M059J (cell line): ENCODE measurements at places on chromosomes 2 and 18.

DNA sequence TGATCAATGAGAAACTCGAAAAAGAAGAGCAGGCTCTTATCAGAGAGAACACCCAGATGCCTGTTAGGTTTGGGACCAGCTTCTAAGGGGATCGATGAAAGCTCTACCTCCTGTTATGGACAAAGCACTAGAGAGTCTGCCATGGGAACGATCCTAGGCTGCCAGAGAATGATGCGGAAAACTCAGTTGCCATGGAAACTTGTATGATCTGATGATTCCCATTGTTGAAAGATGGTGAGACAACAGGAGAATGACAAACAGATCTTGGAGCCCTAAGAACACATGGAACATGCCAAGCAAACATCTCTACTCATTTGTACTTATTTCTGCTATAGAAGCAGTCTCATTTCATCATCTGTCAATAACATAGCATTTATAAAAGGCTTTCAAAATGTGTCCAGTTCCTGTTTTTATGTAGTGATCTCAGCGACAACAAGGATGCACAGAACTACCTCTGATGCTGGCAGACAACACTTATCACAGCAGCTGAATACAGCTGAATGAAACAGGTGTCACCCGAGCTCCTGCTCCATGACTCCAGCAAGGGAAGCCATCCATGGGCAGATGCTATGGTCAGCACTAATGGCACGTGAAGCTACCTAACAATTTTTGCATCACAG, 59.6 kb downstream of the NCKAP5 start:
- no peak for DNase-seq

GRCh38 chr2:51697095-51697494, 665.2 kb upstream of the NRXN1 start:
- DNase-seq = no peak

DNA sequence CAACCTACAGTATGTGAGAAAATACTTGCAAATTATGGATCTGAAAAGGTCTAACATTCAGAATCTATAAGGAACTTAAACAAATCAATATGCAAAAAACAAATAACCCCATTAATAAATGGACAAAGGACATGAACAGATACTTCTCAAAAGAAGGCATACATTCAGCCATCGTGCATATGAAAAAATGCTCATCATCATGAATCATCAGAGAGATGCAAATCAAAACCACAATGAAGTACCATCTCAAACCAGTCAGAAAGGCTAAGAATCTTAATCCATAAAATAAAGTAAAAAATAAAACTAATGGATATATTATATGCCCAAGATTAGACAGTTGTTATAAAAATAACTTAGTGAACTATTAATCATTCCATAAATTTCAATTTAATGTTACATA, 154.0 kb downstream of the CALCRL start:
- DNase-seq = no peak

- DNase-seq = peak; percentile 9
Observed at GRCh38 chr18:75376004-75376403, 51.5 kb downstream of the SMIM21 start.

- DNase-seq = no peak
Observed at GRCh38 chr18:54267701-54268100, 1.6 kb upstream of the POLI start.

- DNase-seq = no peak
Observed at GRCh38 chr2:96538487-96539214, 2.1 kb downstream of the ARID5A start.

DNA sequence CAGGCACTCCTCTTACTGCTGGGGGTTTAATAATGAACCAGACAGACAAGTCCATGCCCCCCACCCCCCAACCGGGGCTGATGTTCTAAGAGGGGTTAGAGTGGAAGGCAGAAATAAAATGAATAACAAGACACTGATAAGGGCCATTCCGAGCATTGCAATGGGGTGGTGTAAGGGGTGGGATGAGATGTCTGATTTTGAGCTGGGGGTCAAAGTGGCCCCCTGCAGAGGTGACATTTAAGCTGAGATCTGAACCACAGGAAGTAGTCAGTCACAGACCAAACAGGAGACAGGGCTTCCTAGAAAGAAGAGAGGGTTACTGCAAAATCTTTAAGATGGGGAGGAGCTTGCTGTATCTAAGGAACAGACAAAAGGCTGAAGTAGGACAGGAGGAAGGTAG, 180.6 kb upstream of the SH3BP4 start:
- no peak for DNase-seq

DNA sequence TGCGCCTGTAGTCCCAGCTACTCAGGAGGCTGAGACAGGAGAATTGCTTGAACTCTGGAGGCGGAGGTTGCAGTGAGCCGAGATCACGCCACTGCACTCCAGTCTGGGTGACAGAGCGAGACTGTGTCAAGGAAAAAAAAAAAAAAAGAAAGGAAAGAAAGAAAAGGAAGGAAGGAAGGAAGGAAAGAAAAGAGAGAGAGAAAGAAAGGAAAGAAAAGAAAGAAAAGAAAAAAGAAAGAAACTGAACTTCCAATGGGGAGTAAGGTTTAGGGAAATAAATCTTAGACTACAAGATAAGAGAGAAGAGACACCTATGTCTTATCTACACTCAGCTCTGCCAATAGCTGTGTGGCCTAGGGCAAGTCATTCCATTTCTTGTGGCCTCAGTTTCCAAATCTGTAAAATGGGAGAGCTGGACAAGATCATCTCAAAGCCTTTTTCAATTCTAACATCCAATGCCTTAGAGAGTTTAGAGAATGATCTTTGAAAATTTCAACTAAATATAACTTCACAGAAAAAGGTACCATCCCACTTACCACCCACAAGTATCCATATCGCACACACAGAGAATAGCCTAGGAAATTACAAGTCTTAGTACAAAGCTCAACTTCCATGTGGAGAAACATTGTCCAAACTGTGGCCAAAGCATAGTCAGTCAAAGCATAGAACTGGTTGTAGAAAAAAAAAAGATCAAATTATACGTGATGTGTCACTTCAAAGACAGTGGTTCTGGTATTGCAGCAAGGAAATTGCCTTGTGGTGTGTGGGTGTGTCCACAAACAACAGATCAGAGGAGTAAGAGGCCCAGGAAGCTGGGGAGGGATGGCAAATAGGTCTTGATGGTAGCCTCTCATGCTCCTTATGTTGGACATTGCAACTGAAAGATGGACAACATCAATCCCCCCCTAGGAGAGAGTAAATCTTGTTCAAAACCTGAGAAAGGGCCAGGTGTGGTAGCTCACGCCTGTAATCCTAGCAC, 42.4 kb downstream of the SLC14A2 start:
- peak; percentile 45 for DNase-seq

DNA sequence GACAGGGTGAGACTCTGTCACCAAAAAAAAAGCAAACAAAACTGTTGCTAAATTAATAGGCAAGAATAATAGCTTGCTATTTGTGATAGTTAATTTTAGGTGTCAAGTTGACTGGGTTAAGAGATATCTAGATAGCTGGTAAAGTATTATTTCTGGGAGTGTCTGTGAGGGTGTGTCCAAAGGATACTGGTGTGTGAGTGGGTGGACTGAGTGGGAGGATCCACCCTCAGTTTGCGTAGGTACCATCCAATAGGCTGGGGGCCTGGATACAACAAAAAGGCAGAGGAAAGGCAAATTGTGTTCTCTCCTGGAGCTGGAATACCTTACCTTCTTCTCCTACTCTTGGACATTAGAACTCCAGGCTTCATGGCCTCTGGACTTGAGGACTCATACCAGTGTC, 15.0 kb downstream of the DUSP11 start:
- no peak for DNase-seq
